Thymus (tissue), 14 donors: ENCODE measurements at places on chromosomes 5 and 9. TPM values are rescaled to one million over a fixed set of nuclear protein-coding genes. Genes with fewer than 3 reads are reported as not detected.

GRCh38 chr9:108258640-108259039 lies 597.1 kb downstream of the ACTL7B start:
- DNase-seq = no peak

GRCh38 chr5:157816682-157817386 lies 42.1 kb downstream of the CLINT1 start:
- no peak for DNase-seq

DNA sequence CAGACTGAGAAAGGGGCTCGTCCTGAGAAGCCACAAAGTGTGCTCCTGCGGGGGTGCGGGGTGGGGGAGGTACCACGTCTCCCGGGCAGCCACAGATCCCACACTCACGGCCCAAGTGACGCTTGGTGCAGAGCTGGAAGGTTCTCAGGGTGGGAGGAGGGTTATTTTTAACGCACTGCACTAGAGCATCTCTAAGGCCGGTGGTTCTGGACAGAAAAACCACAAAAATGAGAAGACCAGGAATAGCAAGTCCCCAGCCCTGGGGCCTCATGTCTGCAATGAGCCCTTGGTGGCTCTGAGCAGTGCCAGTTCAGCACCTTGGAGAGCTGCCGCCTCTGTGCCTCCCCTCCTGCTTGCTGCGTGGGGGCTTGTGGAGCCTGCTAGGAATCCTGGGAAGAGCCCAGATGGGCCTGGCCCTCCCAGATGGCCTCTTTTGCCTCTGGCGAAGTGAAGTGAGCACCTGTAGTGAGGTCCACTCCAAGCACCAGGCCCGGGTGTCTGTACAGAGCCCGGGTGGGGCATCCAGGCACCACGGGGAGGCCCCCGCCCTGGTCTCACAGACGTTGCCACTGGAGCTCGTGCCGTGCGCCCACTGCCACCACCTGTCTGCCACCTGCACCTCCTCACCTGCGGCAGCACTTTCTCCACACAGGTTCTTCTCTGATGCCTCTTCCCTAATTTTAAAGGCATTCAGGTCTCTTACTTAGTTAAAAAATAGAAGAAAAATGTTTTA lies 48.9 kb upstream of the CACNA1B start:
- no peak for DNase-seq

- no peak for DNase-seq
Observed at GRCh38 chr5:9482381-9482780, 63.5 kb downstream of the SEMA5A start.

GRCh38 chr5:160959804-160960203 lies 107.8 kb upstream of the ATP10B start:
- DNase-seq = no peak

DNA sequence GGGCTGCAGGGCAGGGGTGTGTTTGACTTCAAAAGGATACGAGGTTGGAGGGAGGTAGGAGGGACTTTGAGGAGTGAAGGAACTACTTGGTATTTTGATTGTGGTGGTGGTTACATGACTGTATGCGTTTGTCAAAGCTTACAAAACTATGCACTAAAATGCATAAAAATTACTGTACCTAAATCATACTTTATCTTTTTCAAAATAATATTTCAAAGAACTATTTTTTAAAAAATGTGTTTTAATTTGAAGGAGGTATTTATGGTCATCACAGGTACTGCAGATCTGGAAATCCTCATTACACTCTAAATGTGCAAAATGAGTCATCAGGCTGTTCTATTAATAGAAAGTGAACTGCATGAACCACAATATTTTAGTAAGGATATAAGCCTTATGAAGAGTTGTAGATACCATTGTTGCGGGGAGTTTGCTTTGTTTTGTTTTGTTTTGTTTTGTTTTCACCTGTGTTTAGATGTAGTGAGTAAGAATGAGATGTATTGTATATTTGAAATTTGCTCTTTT lies 116.9 kb downstream of the ARRDC3 start:
- no peak for DNase-seq

DNA sequence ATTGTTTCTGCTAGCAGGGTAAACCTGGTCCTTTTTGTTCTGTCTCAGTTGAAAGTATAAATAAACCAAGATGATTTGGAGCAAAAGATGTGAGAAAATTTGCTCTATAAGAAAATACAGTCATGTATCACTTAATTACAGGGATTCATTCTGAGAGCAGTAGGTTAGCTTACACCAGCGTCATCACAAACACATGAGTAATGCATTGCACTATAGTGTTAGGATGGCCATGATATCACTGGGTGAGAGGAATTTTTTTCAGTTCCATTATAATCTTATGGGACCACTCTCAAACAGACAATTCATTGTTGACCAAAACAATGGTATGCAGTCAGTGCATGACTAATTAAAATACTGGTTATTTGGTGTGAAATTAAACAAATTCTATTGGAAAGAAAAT lies 430.9 kb downstream of the CHSY3 start:
- no peak for DNase-seq

GRCh38 chr5:9557696-9558095 lies 11.8 kb upstream of the SEMA5A start:
- no peak for DNase-seq

GRCh38 chr9:112179816-112180215 lies 4.7 kb upstream of the SUSD1 start:
- DNase-seq = no peak

DNA sequence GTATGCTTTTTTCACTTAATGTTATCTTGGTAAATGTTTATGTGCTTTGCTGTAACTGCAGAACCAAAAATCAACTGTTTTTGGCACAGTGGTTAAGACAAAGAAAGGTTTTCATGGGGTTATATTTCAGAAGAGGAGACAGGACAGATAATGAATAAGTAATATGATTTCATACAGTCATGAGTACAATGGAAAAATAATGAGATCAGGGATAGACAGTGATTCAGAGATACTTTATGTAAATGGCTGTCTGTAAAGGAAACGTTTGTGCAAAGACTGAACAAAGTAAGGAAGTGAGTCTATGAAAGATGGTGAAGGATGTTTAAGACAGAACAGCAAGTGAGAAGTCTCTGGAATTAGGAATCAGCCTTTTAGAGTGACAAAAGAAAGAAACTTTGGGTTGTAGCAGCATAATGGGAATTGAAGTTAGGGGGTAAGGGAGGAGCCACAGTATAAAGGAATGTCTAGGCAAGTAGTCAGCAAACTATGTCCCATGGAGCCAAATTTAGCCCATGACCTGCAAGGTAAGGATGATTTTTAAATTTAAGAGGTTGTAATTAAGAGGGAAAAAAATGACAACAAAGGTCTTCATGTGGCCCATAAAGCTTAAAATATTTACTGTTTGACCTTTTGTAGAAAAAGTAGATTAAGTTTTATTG lies 55.0 kb downstream of the TNPO1 start:
- no peak for DNase-seq

GRCh38 chr9:20227166-20227874 lies 395.0 kb downstream of the MLLT3 start:
- no peak for DNase-seq

DNA sequence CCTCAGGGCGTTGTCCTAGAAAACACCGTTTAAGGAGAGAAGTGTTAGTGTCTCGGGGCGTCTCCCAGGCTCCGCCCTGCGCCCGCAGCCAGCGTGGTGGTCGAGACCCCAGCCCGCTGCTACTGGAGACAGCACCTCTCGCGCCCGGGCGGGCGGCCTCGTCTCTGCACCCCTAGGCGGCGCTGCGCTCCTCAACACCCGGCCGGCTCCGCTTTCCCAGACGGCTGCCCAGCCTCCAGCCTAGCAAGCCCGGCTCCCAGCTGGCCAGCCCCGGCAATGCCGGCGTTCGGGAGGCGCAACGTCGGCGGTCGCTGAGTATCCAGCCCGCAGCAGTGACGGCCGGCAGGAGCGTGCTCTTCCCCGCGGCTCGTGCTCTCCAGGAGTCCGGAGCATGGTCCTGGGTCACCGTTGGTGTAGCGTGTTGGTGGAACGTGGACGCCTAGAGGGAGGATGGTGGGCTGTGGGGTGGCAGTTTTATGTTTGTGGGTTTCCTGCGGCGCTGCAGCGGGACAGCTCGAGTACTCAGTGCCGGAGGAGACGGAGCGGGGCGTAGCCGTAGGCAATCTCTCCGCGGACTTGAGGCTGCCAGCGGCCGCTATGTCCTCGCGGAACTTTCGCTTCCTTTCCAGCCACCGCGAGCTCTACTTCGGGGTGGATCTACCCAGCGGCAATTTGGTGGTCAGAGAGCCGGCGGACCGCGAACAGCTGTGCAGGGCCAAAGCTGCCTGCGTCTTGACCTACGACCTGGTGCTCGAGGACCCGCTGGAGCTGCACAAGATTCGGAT lies 536 bp downstream of the PCDHAC1 start:
- peak; percentile 6 for DNase-seq

- no peak for DNase-seq
Observed at GRCh38 chr5:1315018-1315708, 20.3 kb upstream of the TERT start.

DNA sequence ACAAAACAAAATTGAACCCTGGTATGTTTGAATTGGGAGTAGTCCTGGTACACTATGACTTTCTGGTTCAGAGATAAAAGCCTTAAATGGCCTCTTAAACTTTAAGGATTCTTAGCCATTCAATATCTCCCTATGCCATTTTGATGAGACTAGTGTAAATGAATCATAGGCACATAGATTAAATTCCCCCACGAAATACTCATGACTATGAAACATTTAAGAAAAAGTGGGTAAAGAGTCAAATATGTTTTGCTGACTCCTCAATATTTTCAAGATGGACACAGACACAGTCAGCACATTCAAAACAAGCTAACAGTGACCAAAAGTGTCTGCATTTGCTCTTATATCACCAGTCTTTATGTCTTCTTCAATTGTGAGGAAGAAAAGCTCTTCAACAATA lies 278.3 kb downstream of the PDE4D start:
- no peak for DNase-seq

GRCh38 chr5:133865113-133865512 lies 103.3 kb downstream of the C5orf15 start:
- no peak for DNase-seq

- no peak for DNase-seq
Observed at GRCh38 chr9:70065572-70065971, 21.9 kb downstream of the MAMDC2 start.

- no peak for DNase-seq
Observed at GRCh38 chr9:81574405-81574804, 114.9 kb downstream of the TLE1 start.

Gene C5orf24
- total RNA-seq = 11.7 TPM

Gene HAVCR2
- total RNA-seq = 14.5 TPM

Gene KCNN2
- 0.66 TPM for total RNA-seq

Gene SPATA31D1
- not detected for total RNA-seq

Gene QRFP
- total RNA-seq = 0.05 TPM

Gene NR2F1-AS1
- total RNA-seq = 2.0 TPM

Gene SLC25A48
- 0.05 TPM for total RNA-seq

Gene LCNL1
- 0.19 TPM for total RNA-seq

Gene ORM2
- total RNA-seq = 0.38 TPM

Gene MAP1B
- 1.6 TPM for total RNA-seq

Gene TEX48
- not detected for total RNA-seq

Gene TEK
- 2.4 TPM for total RNA-seq

Gene GNAQ
- 18.7 TPM for total RNA-seq
